Fibroblast of skin of abdomen (primary cell): ENCODE measurements at places on chromosomes 16 and 17.

- no peak for DNase-seq
These were observed 22.3 kb downstream of the TMEM11 start for GRCh38 chr17:21191698-21192097.

DNA sequence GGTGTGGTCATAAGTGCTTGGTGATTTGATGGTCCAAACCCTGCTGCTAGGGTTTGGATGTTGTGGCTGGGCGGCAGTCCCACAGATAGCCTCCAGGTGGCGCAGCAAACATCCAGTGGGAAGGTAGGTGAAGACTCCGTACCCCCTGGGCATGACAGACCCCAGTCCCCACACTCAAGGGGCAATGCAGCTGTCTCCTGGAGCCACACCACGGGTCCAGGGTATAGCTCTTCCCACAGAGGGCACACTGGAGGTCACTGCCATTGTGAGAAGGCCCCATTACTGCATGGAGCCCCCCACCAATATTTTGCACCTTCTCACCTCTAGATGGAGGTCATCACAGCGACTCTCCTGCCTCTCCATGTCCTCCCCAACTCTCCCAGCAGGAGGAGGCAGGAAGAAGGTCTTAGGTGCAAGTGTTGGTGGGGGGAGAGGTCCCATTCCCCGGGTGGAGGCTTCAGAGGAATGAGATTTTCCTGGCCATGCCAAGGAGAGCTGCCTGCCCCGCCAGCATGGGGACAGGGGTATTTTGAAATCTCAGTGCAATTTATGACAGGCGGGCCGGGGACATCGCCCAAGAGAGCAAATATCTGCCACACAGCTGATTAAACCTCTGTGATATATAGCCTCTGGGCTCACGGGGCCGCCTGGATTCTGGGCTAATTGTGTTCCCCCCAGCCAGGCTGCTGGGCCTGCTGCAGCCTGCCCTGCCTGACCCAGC, 17.1 kb upstream of the C17orf113 start:
- peak; percentile 21 for DNase-seq

DNA sequence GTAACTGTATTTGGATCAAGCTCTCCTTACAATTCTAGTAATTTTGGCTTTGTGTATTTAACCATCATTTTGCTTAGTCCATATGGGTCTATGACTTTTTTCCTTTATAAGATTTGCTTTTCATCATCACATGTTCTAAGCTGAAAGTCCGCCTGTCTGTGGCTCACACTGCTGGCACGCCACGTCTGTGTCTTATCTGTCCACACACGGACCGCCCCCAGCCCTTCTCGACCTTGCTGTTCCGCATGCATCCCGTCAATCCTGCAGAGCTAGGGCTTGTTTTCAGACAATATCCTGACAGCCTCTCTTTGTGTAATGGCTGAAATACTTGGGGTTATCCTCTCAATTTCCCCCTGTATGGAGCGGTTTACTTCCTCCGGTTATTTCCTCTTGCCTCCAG, 8.4 kb upstream of the ALDH3A1 start:
- no peak for DNase-seq

DNA sequence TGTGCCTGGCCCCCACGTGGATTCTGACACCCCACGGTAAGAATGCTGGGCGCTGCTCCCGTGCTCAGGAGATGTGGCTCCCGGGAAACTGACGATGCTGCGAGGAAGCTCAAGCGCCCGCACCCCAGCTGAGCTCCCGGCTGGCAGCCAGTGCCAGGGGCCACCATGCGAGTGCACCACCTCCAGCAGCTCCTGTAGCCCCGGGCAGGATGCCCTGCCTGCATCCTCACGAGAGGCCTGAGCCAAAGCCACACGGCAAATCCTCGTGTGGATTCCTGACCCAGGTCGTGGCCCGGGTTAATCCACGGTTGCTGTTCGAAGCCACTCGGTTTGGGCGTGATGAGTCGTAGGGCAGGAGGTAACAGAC, 11.6 kb upstream of the DPEP1 start:
- DNase-seq = no peak

DNA sequence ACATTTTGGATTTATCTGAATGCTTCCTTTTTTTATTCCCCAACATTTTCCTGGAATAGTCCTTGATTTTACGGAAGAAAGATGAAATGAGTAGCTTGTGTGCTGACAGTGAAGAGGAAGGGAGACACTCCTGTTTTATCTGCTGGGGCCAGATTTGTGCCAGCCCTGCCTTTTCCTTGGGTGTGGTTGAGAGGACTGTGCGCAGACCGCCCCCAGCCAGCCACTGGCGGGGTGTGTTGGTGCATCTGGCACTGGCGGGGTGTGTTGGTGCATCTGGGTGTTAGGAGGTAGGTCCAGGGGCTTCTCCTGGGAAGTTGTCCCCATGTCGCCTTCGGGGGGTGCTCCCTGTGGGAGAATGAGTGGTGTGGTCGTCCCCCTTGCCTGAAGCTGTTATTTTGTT, 39.5 kb downstream of the RAP1GAP2 start:
- DNase-seq = no peak

DNA sequence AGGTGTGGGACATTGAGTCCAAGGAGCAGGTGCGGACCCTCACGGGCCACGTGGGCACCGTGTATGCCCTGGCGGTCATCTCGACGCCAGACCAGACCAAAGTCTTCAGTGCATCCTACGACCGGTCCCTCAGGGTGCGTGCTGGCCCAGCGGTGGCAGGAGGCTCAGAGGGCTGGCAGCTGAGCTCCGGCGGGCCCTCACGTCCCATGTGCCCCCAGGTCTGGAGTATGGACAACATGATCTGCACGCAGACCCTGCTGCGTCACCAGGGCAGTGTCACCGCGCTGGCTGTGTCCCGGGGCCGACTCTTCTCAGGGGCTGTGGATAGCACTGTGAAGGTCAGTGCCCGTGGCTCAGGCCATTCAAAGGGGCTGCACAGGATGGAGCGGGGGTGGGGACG, 20.4 kb downstream of the CASKIN1 start:
- no peak for DNase-seq

DNA sequence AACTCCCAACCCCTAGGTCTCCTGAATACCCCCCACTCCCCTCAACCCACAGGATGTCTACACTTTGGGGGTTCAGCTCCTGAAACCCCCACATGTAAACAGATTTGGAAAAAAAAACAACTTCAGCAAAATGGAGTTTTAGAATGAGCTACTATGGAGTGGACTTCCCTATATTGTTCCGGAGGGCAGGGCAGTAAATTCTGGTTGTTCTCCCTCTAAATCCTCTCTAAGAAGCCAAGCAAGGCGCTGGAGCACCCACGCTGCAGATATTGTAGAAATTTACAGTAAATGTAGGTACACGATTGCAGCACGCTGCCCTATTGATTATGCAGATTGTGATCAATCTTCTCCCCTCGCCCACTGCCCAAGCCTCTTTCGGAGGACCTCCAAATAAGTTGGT, 8.5 kb upstream of the ZFHX3 start:
- DNase-seq = no peak

DNA sequence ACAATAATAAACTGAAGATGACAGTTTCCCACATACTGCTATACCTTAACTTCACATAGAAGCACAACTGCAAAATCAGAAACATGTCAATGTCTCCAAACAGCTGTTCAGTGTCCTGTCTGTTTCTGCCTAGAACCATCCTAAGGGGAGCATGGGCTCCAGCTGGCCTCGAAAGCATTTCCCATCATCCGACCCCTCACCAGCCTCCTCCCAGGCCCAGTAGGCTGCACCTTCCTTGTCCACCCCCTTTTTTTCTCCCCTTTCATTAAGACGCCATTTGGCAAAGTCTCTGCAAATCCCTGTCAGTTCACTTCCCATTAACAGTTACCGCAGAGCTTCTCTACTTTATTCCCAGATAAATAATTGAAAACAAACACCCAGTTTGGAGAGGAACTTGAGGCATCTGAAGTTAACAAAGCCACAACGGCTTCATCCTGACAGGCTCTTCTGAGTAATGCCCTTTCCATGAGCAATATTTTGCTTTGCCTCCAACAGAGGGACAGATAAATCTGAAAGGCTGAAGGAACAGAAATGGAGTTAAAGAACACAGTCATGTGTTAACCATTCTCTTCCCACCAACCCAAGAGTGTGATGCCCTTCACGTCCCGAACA, 65.3 kb downstream of the SLC39A11 start:
- DNase-seq = peak; percentile 88

DNA sequence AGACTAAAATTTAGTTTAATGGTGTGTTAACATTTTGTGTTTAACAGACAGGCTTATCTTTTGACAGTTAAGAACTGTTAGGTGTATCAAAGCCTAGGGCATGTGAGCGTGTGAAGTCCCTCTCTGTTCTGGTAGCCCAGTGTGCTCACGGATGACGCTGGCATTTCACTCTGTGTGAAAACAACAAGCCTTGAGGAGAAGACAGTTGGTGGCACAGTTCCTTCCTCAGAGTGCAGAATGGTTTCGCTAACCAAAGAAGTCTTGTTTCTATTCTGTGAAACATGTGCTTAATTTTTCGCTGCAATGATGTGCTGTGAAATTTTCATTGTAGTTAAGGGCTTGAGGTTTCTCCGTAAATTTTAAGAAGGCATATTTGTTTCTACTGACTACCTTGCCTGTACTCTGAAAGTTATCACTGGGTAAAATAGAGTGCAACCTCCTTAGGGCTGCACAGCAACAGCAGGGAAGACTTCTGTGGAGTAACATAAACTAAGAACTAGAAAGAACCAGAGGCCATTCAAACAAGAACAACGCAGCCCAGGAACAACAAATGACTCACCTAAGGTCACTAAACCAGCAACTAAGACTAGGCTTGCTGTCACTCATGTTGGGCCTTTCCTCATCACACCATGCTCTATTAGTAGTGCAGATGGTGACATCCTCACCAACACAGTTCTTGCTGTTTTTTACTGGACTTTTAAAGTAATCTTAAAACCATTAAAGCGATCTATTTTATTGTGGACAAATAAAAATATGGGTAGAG, 33.4 kb downstream of the BRD7 start:
- DNase-seq = no peak

DNA sequence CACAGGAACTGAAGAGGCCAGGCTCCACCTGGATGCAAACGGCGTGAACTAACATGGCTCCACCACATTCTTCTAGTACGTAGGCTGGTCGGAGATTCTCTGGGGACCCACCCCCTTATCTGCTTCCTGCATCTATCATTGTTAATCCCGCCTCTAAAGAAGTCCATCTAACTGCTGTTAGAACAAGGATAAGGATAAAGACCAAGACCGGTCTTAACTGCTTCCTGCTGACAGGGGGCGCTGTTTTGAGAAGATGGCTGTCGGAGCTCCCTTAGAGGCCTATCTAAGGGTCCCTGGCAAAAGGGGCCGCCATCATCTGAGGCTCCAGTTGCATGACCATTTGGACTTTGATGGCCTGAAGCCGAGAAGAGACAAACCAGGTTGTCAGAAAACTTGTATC, 25.8 kb upstream of the TNFSF12 start:
- DNase-seq = no peak

GRCh38 chr17:4895657-4896331, 3.5 kb upstream of the C17orf107 start:
- DNase-seq = no peak
